ENCODE measurements at places on chromosomes 2 and 18.

- no peak for DNase-seq
Measured at GRCh38 chr2:203225423-203226039, 13.3 kb upstream of the CYP20A1 start.

- DNase-seq, result peak; percentile 99
Measured at GRCh38 chr2:43426305-43427031, 169.4 kb downstream of the THADA start.

- no peak for DNase-seq
Measured at GRCh38 chr2:124317628-124318027, 292.5 kb downstream of the CNTNAP5 start.

- no peak for DNase-seq
Measured at GRCh38 chr2:107462181-107462580, 364.5 kb upstream of the RGPD4 start.

DNA sequence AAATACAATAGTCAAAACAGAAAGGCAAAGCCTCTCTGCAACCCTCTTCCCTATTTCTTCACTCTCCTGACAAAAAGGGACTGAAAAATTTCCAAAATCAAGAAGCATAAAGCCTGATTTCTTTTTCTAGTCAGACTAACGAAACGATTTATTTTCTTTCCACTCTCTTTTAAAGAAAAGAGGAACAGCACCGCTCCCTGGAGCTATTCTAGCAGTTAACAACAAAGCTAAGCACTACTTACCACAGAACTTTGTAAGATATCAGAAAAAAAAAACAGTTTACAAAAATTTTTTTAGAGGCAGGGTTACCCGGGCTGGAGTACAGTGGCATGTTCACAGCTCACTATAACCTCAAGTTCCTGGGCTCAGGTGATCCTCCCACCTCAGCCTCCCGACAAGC, 14.4 kb upstream of the FHL2 start:
- no peak for DNase-seq

DNA sequence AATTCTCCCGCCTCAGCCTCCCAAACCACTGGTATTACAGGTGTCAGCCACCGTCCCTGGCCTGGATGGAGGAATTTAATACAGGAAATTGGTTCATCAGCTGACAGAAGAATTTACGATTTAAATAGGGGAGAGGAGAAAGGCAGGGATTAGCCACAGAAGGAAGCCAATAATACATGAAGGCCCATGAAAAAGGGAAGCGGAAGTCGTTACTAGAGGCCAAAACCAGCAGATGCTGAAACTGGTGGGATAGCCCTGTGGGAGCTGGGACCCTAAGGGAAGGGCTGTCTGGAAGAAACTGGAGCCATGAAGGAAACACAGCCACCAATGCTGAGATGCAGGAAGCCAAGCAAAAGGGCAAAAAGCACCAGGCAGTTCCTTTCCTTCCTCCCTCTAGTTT, 163.7 kb upstream of the RMP24 start:
- no peak for DNase-seq

DNA sequence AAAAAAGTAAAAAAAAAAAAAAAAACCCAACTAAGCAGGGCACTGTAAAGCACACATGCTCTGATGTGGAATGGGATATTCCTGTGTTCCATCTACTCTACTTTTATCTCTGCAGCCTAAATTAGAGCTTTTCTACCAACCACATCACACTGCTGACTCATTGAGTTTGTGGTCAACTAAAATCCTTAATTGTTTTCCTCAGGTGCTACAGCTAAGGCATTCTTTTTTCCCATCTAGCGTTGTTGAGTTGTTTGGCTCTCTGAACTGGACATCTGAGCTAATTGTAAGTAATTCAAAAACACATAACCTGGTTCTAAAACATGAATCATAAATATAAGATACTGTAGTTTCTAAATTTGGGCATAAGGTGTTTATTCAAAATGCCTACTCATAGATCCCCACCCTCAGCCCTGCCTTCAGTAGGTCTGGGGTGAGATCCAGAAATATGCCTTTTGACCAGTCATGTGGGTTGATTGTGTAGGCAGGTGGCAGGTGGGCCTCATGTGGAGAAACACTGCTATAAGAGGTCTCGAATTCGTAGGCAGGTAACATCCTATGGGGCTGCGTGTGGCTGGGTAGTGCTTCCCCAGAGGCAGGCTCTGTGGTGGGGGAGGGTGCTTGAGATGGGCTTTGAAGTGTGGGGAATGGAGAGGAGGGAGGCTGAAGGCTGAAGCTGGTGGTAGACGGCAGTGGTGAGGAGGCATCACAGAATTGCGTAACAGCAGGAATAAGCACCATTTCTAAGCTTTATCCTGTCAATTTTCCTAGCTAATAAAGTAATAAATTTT, 27.2 kb downstream of the ANKRD29 start:
- peak; percentile 55 for DNase-seq

GRCh38 chr2:24814516-24814915, 21.3 kb downstream of the CENPO start:
- no peak for DNase-seq

DNA sequence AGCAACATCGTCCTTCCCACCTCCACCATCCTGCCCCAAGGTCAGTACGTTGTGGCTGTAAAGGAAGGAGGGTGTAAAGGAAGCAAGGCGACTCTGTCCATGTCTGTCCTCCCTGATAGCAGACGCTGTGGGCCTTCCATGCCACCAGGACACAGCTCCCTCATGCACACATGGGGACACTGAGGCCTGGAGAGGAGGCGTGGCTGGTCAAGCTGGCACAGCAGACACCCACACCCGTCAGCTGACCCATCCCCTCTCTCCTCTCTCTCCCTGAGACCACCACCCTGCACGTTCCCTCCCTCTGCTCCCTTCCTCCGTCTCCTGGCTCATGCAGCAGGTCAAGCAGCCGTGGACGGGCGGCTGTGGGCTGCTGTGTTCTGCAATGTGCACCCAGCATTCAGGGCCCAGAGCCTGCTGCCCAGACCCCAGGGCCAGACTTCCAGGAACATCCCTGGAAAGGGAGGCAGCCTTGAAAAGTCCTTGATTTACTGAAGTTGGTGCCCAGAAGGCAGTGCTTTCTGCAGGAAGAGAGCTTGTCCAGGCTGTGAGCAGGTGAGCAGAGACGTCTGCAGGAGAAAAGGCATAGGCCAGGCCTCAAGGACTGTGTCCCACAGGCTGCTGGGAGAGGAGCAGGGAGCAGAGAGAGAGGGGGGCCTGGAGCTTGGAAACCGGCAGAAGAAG, 133.6 kb downstream of the DDX1 start:
- DNase-seq, result no peak

GRCh38 chr2:8882094-8882493, 44.7 kb upstream of the KIDINS220 start:
- no peak for DNase-seq

GRCh38 chr2:39033980-39034379, 86.9 kb downstream of the SOS1 start:
- peak; percentile 20 for DNase-seq

- DNase-seq, result no peak
Measured at GRCh38 chr18:79290876-79291275, 104.9 kb upstream of the NFATC1 start.

DNA sequence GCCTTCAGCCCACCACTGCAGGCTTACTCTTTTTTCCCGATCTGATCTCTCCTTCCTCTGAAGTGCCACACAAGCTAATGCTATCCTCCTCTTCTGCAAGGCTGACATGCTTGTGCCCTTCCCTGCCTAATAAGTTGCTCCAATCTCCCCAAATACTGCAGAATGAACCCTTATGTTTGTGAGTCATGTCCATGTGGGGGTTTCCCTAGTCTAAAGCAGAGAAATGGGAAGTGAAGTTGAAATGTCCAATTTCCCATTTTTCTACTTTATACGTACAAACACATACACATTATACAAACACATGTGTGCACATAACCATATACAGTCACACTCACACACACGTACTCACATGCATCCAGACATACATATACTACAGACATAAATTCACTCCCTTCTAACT, 288.1 kb upstream of the CELF4 start:
- DNase-seq, result no peak

- DNase-seq, result no peak
Measured at GRCh38 chr2:4324531-4324930, 621.2 kb downstream of the DCDC2C start.

DNA sequence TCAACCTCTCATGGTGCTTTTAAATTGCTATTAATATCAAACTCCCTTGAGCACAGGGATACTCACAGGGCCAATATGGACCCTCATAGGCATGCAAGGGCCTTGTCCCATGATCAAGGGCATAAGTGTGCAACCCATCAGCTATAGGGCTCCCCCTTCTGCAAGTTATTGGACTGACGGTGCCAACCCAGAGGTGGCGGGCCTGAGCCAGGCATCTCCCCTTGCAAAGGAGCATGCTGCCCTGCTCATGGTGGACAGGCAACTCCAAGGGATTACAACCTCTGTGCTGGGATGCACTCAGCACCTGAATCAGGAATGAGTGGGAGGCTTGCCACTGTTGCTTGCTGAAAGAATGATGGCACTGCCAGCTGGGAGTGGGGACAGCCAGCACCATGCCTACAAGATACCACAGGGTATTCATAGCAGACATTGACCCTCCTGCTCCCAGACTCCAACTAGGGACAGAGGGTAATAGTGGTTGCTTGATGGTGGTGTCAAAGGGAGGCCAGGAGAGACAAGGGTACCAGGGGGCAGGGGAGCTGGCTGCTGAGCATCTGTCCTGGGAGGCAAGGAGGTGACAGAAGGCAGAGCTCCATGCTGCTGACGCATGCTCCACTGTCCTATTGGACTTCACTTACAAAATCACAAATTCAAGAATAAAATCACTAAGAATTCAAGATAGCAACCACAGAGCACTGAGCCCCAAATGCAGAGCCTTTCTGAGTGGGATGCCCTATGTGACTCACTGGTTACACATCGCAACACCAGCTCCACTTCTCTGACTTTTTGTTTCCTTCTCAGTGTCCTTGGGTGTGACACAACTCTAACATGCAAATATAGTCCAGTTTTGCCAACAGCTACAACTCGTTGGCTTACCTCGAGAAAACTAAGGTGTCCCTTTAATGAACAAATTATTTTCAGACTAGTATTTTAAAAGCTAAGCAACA, 157.1 kb upstream of the CCDC150 start:
- DNase-seq, result peak; percentile 55

GRCh38 chr2:34997779-34998178, 1357.8 kb upstream of the CRIM1 start:
- DNase-seq, result no peak

DNA sequence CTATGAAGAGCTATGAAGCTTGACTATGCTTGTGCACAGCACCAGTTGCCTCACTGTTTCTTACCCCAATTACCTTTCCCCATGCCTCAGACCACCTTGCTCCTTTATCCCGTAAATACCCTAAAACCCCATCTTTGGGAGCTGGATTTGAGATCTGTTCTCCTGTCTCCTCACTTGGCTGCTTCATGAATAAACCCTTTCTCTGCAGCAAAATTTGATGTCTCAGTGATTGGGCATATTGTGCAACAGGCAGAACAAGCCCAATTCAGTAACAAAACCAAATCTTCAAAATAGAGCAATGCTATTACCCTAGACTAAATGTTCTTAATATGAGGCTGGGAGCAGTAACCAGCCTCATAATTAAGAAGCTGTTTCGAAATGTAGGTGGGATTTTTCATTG, 3.5 kb upstream of the SSB start:
- no peak for DNase-seq

DNA sequence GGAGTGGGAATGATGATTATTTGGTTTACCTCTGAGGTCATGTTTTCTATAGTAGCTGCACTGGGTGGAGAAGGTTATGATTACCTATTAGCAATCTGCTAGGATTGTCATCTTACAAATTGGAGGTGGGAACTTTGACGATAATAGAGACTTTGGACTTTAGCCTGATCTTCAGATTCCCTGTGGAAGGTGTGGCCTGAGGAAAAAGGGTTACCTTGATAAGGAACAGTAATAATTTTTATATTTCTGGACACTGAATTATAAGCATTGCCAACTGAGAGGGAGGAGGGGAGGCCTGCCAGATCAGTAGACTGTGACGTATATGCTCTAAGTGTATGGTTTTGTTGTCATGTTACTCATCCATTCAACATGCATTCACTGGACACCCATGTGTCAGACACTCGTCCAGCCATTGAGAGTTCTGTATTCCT, 183.4 kb upstream of the FOSL2 start:
- peak; percentile 55 for DNase-seq

DNA sequence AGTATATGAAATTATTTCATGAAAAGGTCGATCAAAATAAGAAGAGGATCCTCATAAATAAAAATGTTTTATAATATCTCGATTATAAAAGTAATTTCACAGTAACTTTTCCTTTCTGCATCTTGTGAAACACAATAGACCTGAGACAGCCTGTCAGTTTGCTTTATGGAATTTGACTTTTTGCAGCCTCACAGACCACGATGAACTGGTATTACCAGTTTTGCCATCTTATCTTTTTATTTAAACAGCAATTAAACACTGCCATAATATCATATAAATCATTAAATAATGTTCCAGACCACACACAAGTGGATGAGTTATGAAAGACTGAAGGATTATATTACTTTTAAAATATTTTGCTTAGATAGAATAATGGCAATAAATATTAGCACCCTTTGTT, 10.7 kb upstream of the GALNT3 start:
- no peak for DNase-seq

DNA sequence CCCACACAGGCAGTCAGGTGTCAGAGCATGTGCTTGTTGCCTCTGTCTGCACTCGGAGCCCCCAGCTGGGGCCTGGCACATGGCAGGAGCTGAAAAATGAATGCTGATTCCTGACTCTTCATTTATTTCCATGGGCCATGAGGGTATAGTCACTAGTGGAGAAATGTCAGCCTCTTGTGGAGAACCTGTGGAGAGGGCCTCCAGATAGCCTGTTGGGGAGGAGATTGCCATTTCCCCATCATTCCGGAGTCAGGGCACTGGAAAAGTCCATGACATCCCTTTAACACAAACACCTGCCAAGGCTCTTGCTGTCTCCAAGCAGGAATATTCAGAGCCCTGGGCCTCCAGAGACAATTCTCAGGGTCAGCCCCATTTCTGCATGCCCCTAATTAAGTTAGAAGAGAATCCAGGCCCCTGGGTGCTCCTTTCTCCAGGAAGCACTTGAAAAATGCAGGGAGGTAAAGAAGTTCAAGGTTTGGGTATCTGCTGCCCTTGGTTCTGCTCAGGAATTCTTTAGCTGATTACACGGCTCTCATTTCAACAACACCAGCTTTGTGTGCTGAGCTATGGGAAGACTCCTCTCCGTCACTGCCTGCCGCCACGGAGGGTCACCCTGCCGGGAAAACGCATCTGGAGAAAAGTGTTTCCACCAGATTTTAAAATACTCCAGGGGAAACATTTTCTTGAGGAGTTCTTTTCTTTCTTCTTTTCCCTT, 311.3 kb downstream of the MYCN start:
- DNase-seq, result no peak

- peak; percentile 48 for DNase-seq
Measured at GRCh38 chr2:100321179-100321865, 979 bp downstream of the LONRF2 start.

GRCh38 chr2:179340678-179341077, 76.0 kb upstream of the SESTD1 start:
- DNase-seq, result no peak

DNA sequence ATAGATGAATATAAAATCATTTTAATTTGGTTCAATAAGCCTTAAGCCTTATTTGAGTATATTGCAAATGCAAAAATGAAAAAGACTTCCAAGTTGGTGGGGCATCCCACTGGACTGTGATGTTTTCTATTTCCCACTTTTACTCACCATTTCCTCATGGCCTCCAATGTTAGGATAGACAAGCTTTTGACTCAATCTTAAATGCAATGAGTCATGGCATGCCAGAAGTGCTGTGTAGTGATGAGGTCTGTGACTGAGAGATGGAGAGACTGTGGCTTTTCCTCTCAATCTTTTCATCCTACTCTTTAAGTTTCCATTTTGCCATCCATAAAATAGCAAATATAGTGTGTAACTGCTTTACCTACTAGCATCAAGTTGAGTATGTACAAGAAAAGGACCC, 1401.2 kb upstream of the CELF4 start:
- no peak for DNase-seq

GRCh38 chr2:178666458-178666857, 140.8 kb downstream of the TTN start:
- no peak for DNase-seq

Data from astrocyte (in vitro differentiated cells and primary cell).